ENCODE measurements at places on chromosomes 4 and X.
A peak's percentile ranks its signal among the peaks of the same experiment; 100 is the strongest.

- no peak for DNase-seq
These were observed 450.7 kb downstream of the HNRNPD start for GRCh38 chr4:81923140-81923539.

DNA sequence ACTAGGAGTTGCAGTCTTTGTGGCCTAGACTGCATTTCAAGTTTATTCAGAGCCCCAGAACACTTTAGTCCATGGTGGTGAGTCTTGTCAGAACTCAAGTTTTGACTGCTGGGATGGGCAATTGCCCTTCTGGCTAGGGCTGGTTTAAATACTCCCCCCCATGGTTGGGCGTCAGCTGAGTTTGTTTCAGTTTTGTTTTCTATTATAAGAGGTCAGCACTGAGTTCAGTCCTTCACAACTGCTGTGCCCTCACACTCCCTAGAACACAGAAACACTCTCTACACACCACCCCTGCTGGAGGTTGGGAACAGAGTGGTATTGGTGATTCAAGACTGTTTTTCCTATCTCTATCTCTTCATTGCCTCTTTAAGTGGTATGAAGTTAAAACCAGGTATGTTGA is 217.0 kb downstream of the GUCY2F start:
- DNase-seq: no peak

GRCh38 chr4:185421366-185422124 is 4.2 kb downstream of the UFSP2 start:
- no peak for DNase-seq

GRCh38 chr4:185656467-185656931 is 121.2 kb upstream of the PDLIM3 start:
- peak; percentile 46 for DNase-seq

GRCh38 chrX:38992441-38993096 is 191.3 kb downstream of the MID1IP1 start:
- DNase-seq: no peak
